Left cardiac atrium (tissue), 4 donors: ENCODE measurements at places on chromosomes 16 and 17.

- no peak for DNase-seq
These were observed 6.5 kb upstream of the BAHCC1 start for GRCh38 chr17:81388612-81389367.

DNA sequence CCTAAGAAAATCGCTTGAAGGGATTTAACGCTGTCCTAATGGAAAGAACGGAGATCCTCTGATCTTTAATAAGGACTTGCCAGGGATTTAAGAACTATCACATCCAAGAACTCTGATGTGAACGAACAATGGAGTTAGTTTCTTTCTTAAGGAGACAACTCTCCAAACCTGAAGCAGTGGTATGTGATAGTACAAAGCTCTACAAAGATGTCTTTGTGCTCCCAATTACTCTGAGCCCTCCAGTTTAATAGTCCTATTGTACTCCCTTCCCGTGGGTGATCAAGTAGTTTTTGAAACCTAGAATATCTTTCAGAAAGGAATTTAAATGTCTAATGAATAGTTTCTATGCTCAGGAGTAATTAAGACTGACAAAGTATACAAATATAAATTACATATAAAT lies 123.8 kb downstream of the FTO start:
- DNase-seq, result no peak

- no peak for DNase-seq
These were observed 7.5 kb upstream of the ADAM11 start for GRCh38 chr17:44751331-44751730.

GRCh38 chr17:39181303-39181702 lies 15.3 kb upstream of the ARL5C start:
- DNase-seq, result no peak

DNA sequence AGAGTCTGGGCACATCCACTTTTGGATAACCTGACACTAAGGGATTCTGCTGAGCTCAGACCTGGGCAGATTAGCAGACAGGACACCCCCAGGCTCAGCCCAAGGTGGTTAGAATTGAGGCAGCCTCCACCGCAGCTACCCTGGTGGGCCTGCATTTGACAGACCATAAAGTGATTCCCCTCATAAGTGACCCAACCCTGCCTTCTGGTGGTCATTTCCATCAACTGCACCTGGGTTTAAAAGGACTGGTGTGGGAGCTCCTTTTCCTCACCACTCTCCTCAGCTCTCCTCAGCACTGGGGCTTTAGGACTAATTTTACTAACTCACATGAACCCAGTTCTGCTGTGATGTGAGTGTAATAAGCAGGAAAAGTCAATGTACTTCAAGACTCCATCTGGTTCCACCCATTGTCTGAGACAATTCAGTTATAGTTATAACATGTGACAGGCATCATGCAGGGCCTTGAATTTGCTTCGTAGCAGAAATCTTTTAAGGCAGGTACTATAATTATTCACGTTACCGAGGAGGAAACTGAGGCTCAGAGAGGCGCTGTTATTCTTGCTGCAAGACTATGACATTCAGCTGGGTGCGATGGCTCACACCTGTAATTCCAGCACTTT lies 42.5 kb downstream of the MYH3 start:
- peak; percentile 27 for DNase-seq

GRCh38 chr16:70470927-70471341 lies 16.5 kb downstream of the FCSK start:
- DNase-seq, result no peak

DNA sequence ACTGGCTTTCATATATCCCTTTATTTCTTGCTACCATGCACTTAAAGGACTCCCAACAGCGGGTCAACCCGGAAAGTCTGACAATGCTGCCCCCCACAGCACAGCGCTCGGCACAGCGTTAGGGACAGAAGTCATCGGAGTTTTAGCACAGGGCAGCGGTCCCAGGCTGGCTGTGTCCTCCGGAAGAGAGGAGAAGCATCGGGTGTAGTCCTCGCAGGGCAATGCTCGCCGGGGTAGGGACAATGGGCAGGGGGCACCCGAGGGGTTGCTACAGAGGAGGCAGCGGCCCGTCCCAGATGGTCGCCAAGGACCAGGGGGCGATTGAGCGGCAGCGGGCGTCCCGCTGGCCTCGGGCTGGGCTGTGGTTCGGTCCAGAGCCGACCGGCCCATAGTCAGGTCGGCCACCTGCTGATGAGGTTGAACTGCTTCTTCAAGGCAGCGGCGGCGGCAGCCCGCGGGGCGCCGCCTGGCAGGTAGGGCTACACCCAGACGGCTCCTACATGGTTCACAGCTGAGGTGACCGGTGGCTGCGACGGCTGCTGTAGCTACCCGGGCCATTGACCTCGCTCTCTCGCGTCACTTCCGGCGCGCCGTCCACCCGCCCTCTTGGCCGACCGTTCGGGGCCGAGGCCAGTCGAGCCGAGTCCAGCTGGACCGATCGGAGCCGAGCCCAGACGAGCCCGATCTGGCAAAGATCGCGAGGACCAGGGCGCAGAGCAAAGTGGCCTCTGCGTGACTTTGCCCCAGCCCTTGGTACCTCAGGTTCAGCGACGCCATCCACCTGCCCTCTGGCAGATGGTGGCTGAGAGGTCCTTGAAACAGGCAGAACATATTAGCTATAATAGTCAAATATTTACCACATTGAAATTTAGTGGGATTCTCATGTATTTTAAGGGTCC lies 4.7 kb upstream of the LCMT1 start:
- DNase-seq, result peak; percentile 97

- DNase-seq, result no peak
These were observed 772 bp upstream of the KIF22 start for GRCh38 chr16:29789775-29790182.

- DNase-seq, result no peak
These were observed 5.0 kb downstream of the DPH1 start for GRCh38 chr17:2034806-2035540.

GRCh38 chr17:49820773-49821172 lies 27.1 kb downstream of the TAC4 start:
- DNase-seq, result no peak

- no peak for DNase-seq
These were observed 92.4 kb upstream of the CDC42EP4 start for GRCh38 chr17:73404246-73404645.

- no peak for DNase-seq
These were observed 89.2 kb upstream of the PMFBP1 start for GRCh38 chr16:72261127-72261526.

GRCh38 chr17:5049314-5049841 lies 14.2 kb upstream of the SLC52A1 start:
- no peak for DNase-seq

GRCh38 chr17:57274162-57274561 lies 17.8 kb downstream of the MSI2 start:
- DNase-seq, result no peak

GRCh38 chr16:58497468-58497867 lies 2.5 kb upstream of the NDRG4 start:
- DNase-seq, result no peak

- DNase-seq, result no peak
These were observed 135.7 kb downstream of the CDK5R1 start for GRCh38 chr17:32622540-32622939.

- DNase-seq, result no peak
These were observed 360.1 kb upstream of the CDH11 start for GRCh38 chr16:65481956-65482355.

GRCh38 chr17:79011451-79012147 lies 2.0 kb upstream of the CANT1 start:
- peak; percentile 16 for DNase-seq

- no peak for DNase-seq
These were observed 26.0 kb downstream of the DHRS7B start for GRCh38 chr17:21152731-21153130.

GRCh38 chr16:50552476-50553101 lies 4.4 kb downstream of the NKD1 start:
- DNase-seq, result no peak
